CD4-positive, alpha-beta memory T cell (primary cell): ENCODE measurements at places on chromosomes 6 and 20. TPM values are rescaled to one million over a fixed set of nuclear protein-coding genes. Genes with fewer than 3 reads are reported as not detected.

The ARFGEF3 gene
- total RNA-seq = 0.03 TPM

The FAM209B gene
- total RNA-seq = 2.2 TPM

The TINAG gene
- not detected for total RNA-seq

The MYLK2 gene
- total RNA-seq = not detected

The LHFPL5 gene
- total RNA-seq = not detected

The FAM184A gene
- total RNA-seq = 6.1 TPM

The REM1 gene
- total RNA-seq = not detected

The ZC2HC1B gene
- not detected for total RNA-seq

The C20orf173 gene
- total RNA-seq = not detected

The MAP3K5 gene
- 31.7 TPM for total RNA-seq

The MEP1A gene
- not detected for total RNA-seq

The DAAM2 gene
- total RNA-seq = not detected

The TBXT gene
- total RNA-seq = not detected

The TFAP2D gene
- total RNA-seq = not detected

The HLA-DQB1 gene
- total RNA-seq = 6.3 TPM

The TRAPPC3L gene
- not detected for total RNA-seq

The WFDC10B gene
- not detected for total RNA-seq

The NKAIN4 gene
- total RNA-seq = not detected

The CDH26 gene
- total RNA-seq = 4.1 TPM

The C20orf202 gene
- total RNA-seq = not detected

The MEI4 gene
- total RNA-seq = not detected

The DPPA5 gene
- total RNA-seq = not detected

The CLPSL2 gene
- total RNA-seq = not detected

The ZBTB9 gene
- total RNA-seq = 12.1 TPM

The SYCP2L gene
- total RNA-seq = not detected

The SNAP91 gene
- not detected for total RNA-seq

The ZBTB46 gene
- total RNA-seq = 0.87 TPM
